ENCODE measurements at places on chromosomes 12 and 14. TPM values are rescaled to one million over a fixed set of nuclear protein-coding genes. Genes with fewer than 3 reads are reported as not detected.

Gene CCDC196
- total RNA-seq, result not detected

Gene AREL1
- 22.5 TPM for total RNA-seq

Gene GCH1
- total RNA-seq, result 21.5 TPM

Gene NPFF
- total RNA-seq, result not detected

Gene CLEC4A
- total RNA-seq, result 0.75 TPM

Gene PRB2
- 0.83 TPM for total RNA-seq

Gene MYO1H
- 0.31 TPM for total RNA-seq

Gene RNFT2
- 56.3 TPM for total RNA-seq

Gene ETFRF1
- 45.6 TPM for total RNA-seq

Gene PRB4
- total RNA-seq, result not detected

Gene SOAT2
- not detected for total RNA-seq

Gene RBP5
- total RNA-seq, result 5.4 TPM

Gene DTX1
- 6.7 TPM for total RNA-seq

Gene CLEC7A
- total RNA-seq, result 1.3 TPM

Gene TGM1
- total RNA-seq, result 2.6 TPM

Gene ABCC9
- total RNA-seq, result 0.10 TPM

Gene SIX6
- total RNA-seq, result 0.19 TPM

Gene TTC9
- 15.2 TPM for total RNA-seq

Gene RASSF9
- total RNA-seq, result 0.04 TPM

Gene AQP2
- 0.06 TPM for total RNA-seq

Gene IL22
- total RNA-seq, result not detected

Gene GLT8D2
- 2.5 TPM for total RNA-seq

Gene TMCC3
- total RNA-seq, result 1.6 TPM

Gene BIN2
- 3.0 TPM for total RNA-seq

Gene HOXC10
- 7.3 TPM for total RNA-seq

Gene TAS2R13
- total RNA-seq, result 1.1 TPM

Gene AMHR2
- total RNA-seq, result not detected

Gene SLC25A47
- total RNA-seq, result 0.35 TPM

Gene MRPL42
- 71.5 TPM for total RNA-seq

Gene TPPP2
- not detected for total RNA-seq

Gene KRT85
- 0.21 TPM for total RNA-seq

Gene MYF5
- total RNA-seq, result not detected

Gene GDF11
- 7.9 TPM for total RNA-seq

Gene REP15
- total RNA-seq, result 0.58 TPM

Gene NOXRED1
- total RNA-seq, result 0.75 TPM

Gene FBXL14
- total RNA-seq, result 11.1 TPM

Gene HOXC13
- total RNA-seq, result 0.10 TPM

Gene SCN8A
- 17.8 TPM for total RNA-seq

Gene HVCN1
- 0.81 TPM for total RNA-seq

Gene WDHD1
- 4.9 TPM for total RNA-seq

Gene TBX3
- 0.11 TPM for total RNA-seq

Gene MGAT4C
- total RNA-seq, result 1.0 TPM

Gene GLT1D1
- 0.42 TPM for total RNA-seq

Gene TCP11L2
- 29.2 TPM for total RNA-seq

Gene RAPGEF3
- 21.8 TPM for total RNA-seq

Gene TMEM132C
- 0.58 TPM for total RNA-seq

Gene GYS2
- not detected for total RNA-seq

Gene COX8C
- total RNA-seq, result not detected

Gene CLEC14A
- total RNA-seq, result 1.9 TPM

Gene OR4K14
- not detected for total RNA-seq

Gene OR4N5
- total RNA-seq, result not detected

Gene GLRX5
- 41.7 TPM for total RNA-seq

Gene ABCB9
- 9.4 TPM for total RNA-seq

Gene KRT3
- total RNA-seq, result not detected

Gene CPM
- total RNA-seq, result 27.0 TPM

Gene LYZ
- 0.13 TPM for total RNA-seq

Gene HOXC12
- total RNA-seq, result 0.06 TPM

All from motor neuron (in vitro differentiated cells).